ENCODE measurements at places on chromosomes 7 and 10.
A peak's percentile ranks its signal among the peaks of the same experiment; 100 is the strongest.

DNA sequence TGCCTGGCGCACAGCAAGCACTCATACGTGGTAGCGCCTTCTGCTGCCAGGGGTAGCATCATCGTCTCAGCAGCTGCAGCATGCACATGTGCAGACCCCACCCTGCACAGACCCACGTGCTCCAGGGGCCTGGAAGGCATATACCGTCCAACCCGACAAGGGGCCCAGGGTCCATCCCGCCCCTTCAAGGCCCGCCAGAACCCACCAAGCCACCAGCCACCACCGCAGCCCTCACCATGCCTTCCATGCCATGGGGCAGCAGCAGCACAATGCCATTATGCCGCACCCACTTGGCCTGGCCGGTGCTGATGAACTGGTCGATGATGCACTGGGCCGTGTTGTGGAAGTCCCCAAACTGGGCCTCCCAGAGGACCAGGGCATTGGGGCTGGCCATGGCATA, 22.7 kb downstream of the OGDHL start:
- DNase-seq: no peak

DNA sequence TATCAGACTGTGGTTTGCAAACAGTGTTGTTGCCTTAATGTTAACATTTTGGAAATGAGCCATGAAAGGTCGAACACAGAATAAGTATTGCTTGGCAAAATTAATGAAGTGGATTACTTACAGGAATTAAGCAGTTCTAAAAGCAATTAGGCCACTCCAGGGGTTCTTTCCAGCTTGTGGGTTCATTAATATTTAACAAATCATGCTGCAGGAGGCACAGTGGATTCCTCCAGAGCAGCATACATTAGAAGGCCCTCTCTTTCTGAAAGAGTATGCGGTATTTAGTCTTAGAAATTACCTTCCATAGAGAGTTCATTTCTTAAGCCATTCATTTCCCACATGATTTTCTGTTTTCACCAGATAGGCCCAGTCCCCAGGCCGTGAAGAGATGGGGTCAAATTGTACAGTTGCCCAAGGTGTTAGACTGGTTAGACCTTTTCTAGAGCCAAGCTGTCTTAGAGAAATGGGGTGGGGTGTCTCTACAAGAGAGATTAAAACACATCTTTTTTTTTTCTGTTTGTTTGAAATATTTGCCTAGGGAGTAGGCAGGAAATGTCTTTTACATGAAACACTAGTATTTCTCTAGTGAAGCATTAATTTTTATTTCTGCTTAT, 40.0 kb upstream of the AGR3 start:
- DNase-seq: no peak

DNA sequence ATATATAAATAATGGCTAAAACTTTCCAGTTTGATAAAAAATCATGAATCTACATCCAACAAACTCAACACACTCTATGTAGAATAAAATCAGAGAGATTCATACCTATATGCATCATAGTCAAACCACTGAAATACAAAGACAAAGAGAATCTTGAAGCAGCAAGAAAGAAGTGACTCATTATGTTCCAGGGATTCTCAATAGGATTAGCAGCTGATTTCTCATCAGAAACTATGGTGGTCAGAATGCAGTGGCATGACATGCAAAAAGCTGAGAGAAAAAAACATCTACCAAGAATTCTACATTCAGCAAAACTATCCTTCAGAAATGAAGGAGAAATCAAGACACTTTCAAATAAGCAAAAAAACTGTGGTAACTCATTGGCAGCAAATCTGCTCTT, 187.4 kb downstream of the RNLS start:
- DNase-seq: no peak

DNA sequence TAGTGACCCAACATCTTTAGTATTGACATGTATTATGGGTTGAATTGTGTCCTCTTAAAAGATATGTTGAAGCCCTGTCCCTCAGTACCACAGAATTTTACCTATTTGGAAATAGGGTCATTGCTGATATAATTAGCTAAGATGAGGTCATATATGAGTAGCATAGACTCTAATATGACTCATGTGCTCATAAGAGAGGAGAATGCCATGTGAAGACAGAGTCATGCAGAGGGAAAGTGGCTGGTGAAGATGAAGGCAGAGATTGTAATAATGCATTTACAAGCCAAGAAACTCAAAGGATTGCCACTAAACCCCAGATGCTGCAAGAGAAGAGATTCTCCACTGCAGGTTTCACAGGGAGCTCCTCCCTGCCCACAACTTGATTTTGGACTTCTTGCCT, 496.4 kb downstream of the KIF20B start:
- peak; percentile 69 for DNase-seq

DNA sequence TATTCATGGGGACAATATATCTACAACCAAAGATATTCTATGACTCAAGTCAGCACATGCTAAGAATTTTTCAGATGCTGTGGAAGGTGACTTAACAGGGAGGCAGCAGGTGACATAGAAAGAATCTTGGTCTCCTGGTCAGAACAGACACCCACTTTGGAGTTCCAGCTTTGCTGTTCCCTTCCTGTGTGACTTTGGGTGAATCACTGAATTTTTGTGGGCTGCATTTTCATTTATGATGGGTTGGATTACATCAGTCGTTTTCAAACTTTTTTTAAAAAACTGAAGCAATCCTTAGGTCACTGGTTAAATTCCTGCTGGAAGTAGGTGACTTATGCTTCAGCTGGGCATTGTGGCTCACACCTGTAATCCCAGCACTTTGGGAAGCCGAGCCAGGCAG, 24.9 kb downstream of the RGR start:
- DNase-seq: peak; percentile 85

DNA sequence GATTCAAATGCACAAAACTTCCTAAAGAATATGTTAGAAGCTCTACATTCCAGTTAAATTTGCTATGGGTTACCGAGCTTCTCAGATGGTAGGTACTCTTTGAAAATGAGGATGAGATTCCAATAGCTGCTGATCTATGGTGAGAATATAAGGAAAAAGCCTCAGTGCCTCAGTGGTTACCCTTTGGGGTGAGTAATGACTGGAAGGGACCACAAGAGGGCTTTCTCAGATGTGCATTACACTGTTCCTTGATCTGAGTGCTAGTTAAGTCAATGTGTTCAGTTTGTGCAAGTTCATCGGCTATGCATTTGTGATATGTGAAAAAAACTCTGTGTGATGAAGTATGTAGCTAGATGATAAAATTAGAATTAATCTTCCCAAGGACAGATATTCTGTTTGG, 3.5 kb downstream of the NRCAM start:
- peak; percentile 21 for DNase-seq

Data from fibroblast of skin of abdomen (primary cell).